ENCODE measurements at places on chromosomes 7 and 10.

- peak; percentile 24 for DNase-seq
Observed at GRCh38 chr10:80131499-80131901, 1.0 kb upstream of the PLAC9 start.

GRCh38 chr7:14021069-14021468 lies 31.6 kb upstream of the ETV1 start:
- peak; percentile 4 for DNase-seq

- DNase-seq: no peak
Observed at GRCh38 chr10:71252220-71252619, 39.9 kb downstream of the UNC5B start.

DNA sequence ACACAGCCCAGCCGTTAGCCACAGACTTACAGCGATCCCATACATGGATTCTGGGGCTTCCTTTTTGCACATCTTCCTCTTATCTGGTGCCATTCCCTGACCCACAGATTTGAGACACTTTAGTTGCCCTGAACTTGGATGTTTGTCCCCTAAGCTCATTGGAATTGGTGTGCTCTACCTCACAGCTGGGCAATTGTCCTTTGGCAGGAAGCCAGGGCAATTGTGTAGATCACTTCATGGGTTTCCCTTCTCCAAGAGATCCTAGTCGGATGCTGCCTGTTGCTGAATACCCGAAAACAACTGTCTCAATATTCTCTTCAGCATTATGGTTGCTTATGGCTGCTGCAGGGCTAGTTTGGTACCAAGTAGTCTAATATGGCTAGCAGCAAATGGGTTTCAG lies 470.7 kb upstream of the MKI67 start:
- no peak for DNase-seq

DNA sequence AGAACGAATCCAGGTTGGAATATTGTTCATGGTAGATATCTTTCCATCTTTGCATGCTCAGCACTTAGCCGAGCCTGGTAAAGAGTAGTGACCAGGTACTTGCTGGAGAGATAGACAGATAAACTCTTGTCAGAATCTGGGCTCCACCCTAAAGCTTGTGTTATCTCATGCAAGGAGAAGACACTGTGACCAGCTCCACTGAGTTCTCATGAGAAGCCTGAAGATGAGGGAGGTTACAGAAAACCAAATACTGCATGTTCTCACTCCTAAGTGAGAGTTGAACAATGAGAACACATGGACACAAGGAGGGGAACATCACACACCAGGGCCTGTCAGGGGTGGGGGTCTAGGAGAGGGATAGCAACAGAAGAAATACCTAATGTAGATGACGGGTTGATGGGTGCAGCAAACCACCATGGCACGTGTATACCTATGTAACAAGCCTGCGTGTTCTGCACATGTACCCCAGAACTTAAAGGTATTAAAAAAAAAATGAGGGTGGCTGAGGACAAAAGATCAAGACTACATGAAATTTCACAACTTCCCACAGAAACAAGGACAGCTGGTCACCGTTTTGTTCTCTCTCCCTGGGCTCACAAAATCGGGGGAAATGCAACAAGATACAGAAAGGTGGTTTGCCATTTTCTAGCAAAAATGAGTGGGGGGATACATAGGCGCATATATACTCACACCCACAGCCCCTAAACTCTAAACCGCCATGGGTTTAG lies 17.4 kb downstream of the DLG5 start:
- DNase-seq: no peak

- no peak for DNase-seq
Observed at GRCh38 chr7:85025312-85025756, 161.5 kb downstream of the SEMA3D start.

- no peak for DNase-seq
Observed at GRCh38 chr7:130395421-130395820, 15.1 kb downstream of the CPA1 start.
